ENCODE measurements at places on chromosomes 1 and 21.

GRCh38 chr1:47738560-47739182 is 258.5 kb downstream of the TRABD2B start:
- peak; percentile 49 for DNase-seq

DNA sequence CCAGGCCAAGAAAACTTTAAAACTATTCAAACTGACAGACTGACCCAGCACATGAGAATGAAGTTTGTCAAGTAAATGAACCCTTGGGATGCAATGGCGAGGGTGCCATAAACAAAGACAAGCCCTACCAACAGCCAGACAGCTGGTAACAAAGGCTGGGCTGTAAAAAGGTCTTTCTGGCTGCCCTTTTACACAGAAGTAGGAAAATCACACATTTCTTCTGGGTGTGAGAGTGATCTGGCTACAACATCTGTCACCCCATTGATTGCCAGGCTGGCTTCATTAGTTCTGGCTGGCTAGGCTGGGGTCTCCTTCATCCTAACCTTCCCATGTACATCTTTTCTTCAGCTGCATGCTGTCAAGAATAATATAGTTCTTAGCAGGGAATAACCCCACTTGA is 83.6 kb upstream of the FOXD3 start:
- no peak for DNase-seq

- no peak for DNase-seq
These were observed 17.6 kb downstream of the MAPKAPK2 start for GRCh38 chr1:206702260-206702659.

DNA sequence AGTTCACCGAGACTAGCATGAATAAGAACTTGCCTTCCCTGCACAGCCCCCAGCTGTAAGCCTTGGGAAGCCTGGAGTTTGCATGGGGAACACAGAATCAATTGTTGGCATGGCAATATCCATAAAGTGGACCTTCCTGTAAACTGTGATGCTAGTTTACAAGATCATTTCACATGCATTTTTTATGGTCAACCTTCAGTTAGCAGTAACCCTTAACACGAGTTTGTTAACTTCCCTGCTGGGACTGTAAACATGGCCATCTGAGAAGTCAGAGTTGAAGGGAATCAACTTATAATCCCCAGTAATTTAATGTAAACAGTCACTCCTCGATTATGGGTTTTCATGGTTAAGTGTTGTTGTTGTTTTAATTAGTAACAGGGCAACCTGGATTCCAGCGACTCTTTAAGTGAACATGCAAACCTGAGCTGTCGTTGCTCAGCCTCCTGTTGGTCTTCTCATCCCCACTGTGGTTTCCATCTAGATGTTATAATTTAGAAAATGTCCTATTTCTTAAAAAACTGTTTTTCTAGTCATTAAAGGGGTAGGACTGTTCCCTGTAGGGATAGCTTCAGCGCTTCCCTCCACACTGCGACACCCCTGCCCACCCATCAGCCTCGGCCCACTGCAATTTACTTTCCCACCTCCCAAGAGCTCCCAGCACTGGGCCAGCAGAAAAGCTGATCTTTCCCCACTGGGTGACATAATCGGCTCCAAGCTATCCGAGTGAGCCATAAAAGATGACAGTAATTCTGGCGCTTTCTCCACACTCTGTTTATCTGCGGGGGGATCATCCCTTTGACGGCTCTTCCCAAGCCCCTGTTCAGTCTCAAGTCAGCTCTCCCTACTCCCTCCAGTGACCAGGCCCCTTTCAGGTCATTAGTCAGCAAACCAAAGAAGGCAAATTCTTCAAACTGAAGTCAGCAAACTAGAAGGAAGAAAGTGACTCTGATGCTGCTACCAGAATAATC is 107.6 kb upstream of the IPO9 start:
- DNase-seq = peak; percentile 46

DNA sequence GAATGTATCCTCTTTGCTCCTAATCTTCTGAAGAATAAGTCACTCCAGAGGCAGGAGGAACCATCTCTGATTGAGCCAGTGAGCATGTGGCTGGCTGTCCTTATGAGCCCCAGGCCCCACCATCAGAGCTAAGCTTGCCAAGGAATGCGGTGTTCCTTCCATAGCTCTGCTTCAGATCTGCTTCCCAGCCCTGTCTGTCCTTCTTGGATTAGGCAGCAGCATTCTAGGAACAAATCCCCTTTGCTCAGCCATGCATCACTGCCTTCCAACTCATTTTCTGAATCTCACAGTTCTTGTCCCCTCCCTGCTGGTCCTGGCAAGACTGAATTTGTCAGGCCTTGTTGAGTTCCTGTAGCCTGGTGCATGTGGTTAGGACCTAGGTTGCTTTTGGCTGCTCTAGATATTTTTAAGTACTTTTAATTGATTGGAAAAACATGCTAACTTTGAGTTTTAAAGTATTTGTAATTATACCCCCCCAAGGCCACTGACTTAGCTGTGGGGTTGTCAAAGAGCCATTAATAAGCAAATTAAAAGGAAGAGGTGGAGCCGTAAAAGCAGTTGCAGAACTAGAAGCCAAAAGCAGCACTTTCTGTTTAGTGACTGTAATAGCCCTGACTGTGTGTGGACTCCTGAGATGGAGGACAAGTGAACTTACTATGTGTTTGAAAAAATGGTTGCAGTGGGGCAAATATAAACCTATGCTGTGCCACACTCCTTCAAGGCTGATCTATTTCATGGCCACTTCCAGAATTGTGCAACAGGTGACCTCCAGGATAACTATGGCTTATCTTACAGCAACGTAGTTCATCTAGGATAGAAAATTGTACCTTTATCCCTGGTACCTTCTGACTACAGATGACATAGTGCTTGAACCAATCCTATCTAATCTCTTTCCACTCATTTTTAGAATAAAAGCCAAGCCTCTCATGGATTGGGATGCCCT is 61.3 kb upstream of the BACH1 start:
- DNase-seq = no peak

GRCh38 chr21:38847556-38847955 is 41.8 kb downstream of the ETS2 start:
- no peak for DNase-seq

DNA sequence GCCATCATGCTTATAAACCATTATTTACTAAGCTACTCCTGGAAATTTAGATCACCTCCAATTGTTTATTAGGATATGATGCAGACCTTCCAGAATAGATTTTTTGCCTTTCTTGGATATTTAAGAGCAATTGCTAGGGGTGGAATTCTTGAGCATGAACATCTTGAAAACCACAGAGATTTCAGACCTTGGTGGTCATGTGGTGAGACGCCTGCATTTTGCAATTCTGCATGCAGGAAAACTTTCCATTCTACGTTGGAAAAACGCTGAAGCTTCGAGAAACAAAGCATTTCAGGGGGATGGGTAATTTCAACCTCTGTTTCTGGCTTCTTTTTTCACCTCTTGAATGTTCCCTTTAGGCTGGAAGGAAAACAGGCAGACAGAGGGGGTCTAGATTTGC is 596.3 kb downstream of the KIF26B start:
- DNase-seq = no peak
